Astrocyte of the hippocampus (primary cell): ENCODE measurements at places on chromosomes 13 and 19.
A peak's percentile ranks its signal among the peaks of the same experiment; 100 is the strongest.

DNA sequence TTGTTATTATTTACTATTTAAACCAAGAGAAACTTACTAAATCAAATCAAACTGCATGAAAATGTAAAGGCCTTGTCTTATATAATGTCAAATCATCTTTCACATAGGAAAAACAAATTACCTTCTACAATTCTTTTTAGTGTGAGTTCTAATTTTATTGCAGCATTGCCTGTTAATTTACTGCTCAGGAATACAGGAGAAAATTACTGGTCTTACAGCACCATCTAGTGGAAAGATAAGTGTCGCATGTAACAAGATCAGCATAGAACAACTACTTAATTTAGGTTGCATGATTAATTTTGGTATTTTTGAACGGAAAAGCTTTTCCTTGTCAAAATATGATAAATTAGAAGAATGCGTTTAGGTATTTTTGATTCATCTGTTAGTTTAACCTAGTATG, 502.7 kb downstream of the UQCRFS1 start:
- peak; percentile 81 for DNase-seq

DNA sequence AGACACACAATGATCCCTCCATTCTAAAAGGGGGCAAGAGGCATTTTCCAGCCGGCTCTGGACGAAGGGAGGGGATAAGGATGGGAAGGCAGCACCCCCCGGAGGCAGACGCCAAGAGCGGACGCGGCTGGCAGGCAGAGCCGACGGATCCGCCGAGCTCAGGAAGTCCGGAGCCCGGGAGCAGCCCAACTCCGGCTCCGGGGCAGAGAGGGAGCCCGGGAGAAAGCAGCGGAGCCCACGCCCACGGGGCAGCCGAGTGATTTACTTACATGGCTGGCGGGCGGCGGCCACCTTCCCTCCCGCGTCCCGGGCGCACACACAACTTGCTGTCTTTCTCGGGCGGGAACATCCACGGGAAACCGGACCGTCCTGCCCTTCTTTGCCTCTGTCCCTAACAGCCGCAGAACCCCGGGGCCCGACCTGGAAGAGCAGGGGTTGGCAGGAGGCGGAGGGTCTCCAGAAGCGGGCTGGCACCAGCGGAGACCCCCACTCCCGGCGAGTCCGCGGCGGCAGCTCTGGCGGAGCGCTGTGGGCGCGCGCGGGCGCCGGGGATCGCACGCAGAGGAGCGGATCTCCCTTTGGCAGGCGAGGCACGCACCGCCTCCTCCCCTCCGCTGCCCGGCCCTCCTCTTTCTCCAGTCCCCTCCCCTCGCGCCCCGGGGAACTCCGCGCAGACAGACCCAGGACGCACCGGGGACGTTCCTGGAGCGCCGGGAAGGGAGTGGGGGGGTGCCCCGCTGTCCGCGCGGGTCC, at the start of gene LHFPL6:
Gene LHFPL6 (minus strand): TSS at position 580 of the 753 bp plus-strand sequence.
- DNase-seq = peak; percentile 92

GRCh38 chr19:12800923-12801465, 606 bp downstream of the PRDX2 start:
- DNase-seq = peak; percentile 23

- no peak for DNase-seq
These were observed 8.0 kb downstream of the NUMBL start for GRCh38 chr19:40682431-40682964.

GRCh38 chr19:16594131-16594586, 21.9 kb upstream of the SLC35E1 start:
- DNase-seq = no peak

DNA sequence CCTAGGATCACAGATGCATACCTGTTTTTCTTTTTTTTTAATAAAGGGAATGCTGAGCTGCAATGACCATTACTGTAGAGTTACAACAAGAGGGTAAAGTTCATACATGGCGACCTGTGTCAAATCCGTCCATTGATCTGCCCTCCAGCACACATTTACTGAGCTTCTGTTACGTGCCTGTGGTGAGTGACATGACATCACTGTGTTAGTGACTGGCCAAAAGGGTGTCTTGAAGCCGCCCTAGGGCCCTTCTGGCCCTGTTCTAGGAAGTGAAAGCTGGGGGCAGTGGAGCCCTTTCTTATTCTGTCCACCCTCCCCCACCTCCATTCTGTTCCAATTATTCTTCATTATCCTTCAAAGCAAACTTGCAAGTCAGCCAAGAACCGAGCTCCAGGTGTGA, 66.3 kb downstream of the ZIC5 start:
- no peak for DNase-seq

DNA sequence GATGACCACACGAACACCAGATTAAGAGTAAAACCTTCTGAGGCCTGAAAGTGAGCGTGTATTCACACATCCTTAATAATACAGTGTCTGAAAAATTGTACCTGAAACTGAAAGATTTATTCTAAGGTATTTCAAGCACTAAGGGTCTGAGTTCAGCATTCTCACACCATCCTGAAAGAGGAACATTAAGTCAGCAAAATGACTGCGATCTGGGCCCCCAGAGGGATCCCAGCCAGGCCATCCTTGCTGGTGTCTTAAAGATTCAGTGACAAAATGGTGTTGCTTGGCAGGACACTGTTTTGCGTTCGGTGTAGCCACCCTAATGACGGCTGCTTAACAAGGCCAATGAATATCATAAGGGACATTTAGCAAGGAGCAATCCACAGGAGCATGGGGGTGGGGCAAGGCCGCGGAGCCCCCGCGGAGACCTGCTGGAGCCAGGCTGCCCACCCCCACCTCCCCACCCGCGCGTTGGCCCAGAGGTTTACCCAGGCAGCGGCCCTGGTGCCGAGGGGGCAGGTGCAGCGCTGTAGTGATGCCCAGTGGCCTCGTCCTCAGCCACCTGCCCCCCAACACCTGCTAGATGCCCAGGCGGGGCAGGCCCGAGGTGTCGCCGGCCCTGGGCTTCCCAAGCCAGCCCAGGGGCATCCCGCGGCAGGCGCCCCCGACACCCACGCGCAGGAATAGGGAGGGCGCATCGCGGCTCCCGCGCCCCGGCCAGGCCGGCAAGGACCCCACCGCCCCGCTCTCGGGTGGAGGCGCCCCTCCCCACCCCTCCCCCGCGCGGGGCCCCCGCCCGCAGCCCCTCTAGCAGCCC, 742 bp downstream of the NALCN start:
- peak; percentile 39 for DNase-seq

DNA sequence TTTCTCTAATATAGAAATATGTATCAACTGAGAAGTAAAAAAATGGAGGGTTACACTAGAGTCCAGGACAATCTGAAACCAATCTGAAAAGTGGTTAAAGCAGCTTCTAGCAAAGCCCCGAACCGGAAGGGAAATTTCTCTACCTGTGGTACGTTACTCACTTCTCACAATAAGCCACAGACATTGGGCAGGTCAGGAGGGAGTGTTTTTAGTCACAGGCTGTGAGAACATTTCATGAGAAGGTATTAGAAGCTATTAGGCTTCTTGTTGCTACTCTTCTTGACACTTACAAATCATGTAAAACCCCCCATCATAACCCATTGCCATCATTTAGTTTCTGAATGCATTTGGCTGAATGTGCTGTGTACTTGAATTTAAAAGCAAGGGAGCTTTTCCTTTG, 120.9 kb downstream of the NUFIP1 start:
- DNase-seq = no peak

DNA sequence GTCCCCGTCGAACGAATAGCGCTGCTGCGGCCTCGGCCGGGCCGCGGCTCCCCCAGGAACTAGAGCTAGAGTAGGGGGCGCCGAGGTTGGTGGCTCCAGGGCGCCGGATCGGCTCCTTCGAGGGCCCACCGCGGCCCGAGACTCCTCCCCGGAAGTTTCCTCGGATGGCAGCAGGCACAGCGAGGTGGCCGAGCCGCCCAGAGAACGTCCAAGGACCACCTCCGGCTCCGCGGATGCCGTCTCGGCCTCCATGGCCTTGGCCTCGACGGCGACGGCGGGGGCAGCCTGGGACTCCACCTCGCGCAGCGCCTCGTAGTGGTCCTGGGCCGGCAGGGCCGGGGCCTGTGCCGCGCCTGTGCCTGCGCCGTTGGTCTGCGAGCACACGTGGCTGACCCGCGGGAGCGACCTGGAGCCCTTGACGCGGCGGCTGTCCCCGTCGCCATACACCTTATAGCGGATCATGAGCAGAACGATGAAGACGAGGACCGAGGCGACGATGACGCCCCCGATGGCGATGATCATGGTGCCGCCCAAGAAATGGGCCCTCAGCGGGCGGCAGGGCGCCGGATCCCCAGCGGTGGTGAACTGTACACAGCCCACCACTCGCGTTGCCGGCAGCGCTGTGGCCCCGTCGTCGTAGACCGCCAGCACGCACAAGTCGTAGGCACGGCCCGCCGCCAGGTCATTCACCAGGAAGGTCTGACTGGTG, 11.8 kb downstream of the IFNL1 start:
- no peak for DNase-seq

GRCh38 chr13:99031832-99032231, 54.0 kb upstream of the DOCK9 start:
- no peak for DNase-seq

DNA sequence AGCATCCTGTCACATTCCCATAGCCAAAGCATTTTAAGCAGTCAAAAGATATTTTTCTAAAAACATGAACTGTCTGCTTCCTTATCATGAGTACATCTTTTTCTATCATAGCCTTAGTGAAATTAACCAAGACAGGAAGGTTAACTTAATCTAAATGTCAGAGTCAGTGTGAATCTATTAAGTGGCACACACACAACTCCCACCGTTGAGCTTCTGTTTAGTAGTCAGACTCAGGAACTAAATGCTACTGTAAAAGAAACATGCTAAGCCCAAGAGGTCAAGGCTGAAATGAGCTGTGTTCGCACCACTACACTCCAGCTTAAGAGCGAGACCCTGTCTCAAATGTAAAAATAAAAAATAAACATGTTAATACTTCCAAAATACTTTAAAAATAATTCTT, 7.7 kb upstream of the POU4F1 start:
- no peak for DNase-seq

DNA sequence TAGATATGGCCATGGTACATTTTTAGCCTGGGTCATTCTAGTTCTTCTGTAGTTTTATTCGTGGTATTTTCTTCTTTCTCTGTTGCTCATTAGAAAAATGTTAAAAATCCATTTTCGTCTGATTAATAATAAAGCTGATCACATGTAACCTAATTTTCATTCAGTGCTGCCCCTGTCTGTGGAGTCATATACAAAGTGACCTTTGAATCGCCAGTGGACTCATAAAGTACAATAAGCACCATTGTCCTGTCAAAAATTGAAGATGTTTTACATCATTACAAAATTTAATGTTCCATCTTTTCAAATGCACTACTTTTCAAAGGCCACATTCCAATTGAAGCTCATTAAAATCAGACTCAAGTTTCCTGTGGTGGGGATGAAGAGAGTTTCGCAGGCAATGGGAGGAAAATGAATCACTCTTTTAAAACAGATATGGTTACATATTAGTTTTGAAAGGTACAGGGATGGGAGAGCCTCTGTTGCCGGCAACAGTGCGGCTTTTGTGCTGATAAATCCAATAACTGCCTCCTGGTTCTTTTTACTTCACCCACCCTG, 205.4 kb downstream of the ZNF536 start:
- DNase-seq = no peak

DNA sequence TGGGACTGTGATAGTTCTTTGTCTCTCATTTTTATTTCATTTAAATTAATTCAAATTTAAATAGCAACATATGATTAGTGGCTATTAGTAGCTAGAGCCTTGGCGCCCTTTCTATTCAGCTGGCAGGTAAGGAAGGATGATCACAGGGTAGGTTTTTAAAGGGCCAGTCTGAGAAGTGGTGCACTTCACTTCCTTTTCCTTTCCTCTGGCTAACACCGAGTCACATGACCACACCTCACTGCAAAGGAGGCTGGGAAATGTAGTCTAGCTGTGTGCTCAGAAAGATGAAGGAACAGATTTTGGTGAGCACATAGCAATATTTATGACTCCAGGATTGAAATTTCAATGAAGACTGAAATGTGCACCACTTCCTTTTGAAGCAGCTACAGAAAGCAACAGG, 128.7 kb downstream of the TSHZ3 start:
- DNase-seq = no peak

GRCh38 chr13:77323858-77324257, 3.0 kb downstream of the MYCBP2 start:
- DNase-seq = no peak

DNA sequence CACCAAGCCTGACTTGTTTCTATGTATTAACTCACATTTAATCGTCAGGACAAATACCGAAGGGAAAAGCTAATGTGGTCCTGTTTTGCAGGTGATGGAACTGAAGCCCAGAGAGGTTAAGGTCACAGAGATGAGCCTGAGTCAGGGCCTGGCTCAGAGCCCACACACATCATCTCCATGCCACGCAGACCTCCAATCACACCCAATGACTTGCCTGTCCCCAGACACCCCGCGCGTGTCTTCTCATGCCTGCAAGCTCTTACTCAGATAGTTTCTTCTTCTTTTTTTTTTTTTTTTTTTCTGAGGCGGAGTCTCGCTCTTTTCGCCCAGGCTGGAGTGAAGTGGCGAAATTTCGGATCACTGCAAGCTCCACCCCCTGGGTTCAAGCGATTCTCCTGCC, 16.4 kb downstream of the SIX5 start:
- no peak for DNase-seq

GRCh38 chr13:70338609-70339008, 230.4 kb upstream of the KLHL1 start:
- no peak for DNase-seq

GRCh38 chr19:50190439-50190891, 13.0 kb upstream of the MYH14 start:
- DNase-seq = no peak

- DNase-seq = peak; percentile 59
These were observed 50.3 kb upstream of the SIN3B start for GRCh38 chr19:16778796-16779411.

DNA sequence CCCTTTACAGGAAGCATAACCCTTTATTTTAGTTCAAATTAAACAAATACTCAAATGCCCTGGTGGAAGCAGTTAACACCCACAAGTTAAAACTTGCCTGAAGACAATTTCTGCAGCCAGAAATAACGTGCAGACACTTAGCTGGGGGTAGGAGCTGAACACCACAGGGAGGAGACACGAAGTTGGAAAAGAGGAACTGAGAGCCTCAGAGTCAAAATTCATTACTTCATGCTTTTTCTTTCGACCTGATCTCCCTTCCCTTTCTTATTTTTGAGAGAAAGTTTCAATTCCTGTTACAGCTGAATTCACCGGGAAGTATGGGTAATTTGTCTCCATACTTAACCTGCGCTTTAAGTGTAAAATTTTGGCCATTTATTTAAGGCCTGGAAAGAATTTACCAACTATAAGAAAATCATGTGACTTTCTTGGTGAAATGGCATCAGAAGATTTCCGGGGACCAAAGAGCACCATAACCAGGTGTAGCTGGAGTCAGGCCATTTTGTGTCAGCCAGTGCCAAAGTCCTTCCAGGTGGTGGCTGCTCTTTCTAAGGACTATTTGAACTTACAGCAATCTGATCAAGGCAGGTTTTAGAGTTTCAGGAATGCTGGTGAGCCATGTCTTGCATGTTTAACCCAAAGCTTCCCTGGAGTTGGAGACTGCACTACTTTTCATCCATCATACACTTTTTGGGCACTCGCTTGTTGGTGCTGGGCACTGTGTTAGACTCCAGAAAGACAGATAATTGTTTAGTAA, 46.5 kb upstream of the RCBTB2 start:
- no peak for DNase-seq

- no peak for DNase-seq
These were observed 26.0 kb downstream of the ATP8A2 start for GRCh38 chr13:25397763-25398162.
